Activated T-helper 17 cell treated with anti-CD3 and anti-CD28 coated beads, Interleukin-2, amount 50 U/mL, for 72 hours (primary cell): ENCODE measurements at places on chromosomes 7 and 10. TPM values are rescaled to one million over a fixed set of nuclear protein-coding genes. Genes with fewer than 3 reads are reported as not detected.

DNA sequence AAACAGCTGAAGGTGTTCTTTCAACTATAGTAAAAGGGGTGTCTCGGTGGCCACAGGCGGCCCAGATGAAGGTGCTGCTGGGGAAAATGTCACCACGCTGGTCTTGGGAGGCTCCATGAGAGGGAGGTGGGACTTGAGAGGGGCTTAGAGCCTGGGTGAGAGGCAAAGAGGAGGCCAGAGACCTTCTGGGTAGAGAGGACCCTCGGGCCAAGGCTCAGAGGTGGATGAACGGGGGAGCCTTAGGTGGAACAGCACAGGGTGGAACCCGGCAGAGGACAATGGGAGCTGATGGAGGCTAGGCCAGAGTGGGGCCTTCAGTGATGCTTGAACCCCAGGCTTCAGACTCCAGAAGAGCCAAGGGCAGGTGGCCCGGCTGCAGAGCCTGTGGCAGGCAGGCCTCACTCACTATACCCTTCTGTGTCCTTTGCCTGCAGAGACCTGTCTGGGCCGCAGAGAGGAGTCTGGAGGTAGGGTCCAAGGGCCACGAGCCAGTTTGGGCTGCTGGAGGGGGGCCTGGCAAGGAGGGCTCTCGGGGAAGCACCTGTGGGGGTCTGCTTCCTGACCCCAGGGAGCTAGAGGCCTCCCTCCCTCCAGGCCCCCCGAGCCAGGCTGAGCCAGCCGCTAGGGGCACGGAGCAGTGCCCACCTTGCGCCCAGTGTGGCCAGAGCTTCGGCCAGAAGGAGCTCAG lies 32.1 kb downstream of the ZNF783 start:
- no peak for ATAC-seq

DNA sequence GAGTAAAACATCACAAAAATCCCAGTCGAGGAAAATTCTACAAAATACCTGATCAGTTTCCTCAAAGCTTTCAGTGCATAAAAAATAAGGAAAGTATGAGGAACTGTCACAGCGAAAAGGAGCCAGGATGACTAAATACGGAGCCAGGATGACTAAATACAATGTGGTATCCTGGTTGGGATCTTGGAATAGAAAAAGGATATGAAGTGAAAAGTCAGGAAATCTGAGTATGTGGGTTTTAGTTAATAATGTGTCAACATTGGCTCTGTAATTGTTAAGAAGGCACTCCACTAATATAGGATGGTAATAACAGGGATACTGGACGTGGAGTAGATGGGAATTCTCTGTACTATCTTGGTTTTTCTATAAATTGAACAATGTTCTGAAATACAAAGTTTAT lies 175.5 kb downstream of the SUGCT start:
- no peak for ATAC-seq

- no peak for ATAC-seq
Measured at GRCh38 chr10:112639298-112639697, 192.3 kb downstream of the VTI1A start.

GRCh38 chr7:463362-463781 lies 56.3 kb downstream of the PDGFA start:
- ATAC-seq, result no peak

GRCh38 chr7:90760892-90761291 lies 164.8 kb downstream of the CDK14 start:
- ATAC-seq, result no peak

GRCh38 chr10:127278001-127278400 lies 81.6 kb upstream of the INSYN2A start:
- ATAC-seq, result no peak

- ATAC-seq, result no peak
Measured at GRCh38 chr7:42407833-42408232, 170.8 kb upstream of the GLI3 start.

DNA sequence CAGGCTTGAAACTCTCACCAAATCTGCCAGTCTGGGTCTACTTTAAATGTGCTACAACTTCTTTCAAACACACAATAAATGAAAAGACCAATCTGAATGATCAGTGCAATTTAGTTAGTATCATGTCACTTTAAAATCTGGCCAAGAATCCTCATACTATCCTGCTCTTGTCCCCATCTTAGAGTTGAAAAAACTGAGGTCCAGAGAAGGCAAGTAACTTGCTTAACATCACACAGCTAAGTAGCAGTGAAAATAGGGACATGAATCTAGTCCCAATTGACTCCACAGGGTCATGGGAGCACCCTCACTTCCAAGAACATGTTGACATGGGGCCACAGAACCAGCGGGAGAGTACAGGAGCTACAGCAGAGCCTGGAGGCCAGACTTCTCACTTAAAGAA lies 3.1 kb upstream of the GDF10 start:
- no peak for ATAC-seq

DNA sequence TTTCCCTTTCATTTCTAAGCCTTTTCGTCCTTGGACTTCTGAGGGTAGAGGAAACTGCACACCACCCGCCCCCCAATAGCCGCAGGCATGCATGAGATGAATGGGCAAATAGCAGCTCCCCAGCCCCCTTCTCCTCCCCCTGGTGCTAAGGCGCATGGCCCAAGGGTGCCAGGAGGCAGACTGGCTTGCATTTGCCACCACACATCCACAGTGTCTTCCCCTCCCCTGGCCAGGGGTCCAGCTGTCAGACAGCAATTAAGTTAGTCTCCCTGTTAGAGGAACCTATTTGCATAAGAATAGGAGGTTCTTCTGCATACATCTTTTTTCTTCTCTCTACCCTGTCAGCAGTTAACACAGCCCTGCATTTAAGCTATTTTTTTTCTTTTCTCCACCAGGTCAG lies 20.2 kb downstream of the TOMM7 start:
- no peak for ATAC-seq

- no peak for ATAC-seq
Measured at GRCh38 chr7:93119191-93119905, 1.6 kb upstream of the SAMD9 start.

DNA sequence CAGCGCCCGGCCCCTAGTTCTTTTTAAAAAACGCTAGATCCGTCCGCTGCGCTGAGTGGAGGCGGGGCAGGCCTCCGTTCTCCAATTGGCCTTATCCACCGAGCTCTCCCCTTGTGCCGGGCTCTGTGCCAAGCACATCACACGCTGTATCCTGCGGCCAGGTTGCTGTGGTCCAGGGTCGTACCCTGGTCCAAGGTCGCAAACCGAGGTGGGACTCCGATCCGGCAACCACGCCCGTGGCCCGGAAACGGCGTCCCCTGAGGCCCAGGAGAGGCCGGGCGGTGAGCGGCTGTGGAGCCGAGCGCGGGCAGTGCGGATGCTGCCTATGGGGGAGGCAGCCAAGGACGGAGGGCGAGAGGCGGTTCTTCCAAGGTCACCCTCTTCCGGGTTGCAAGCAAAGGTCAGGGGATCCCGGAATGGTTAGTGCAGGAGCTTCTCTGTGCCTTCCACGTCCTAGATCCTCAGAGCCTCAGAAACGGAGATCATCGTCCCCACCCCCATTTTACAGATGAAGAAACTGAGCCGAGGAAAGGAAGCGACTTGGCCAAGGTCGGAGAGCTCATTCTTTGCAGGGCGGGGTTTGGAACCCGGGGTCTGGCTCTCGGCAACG lies 72.4 kb upstream of the LRRC4 start:
- peak; percentile 31 for ATAC-seq

DNA sequence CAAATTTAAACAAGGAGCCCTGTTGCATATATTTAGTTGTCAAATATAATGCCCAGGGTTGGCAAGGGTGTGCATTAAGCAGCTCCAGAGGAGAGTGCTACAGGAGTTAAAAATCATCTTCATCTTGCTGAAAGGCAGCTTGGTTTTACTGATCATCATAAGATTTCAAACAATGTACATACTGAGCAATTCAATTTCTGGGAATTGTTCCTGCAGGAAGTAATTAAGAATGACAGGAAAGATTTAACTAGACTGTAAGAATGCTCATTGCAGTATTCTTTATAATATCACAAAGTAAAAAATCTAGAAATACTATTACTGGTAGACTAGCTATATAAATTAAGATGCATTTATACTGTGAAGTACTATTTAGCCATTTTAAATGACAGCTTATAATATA lies 153.6 kb downstream of the DYNC1I1 start:
- ATAC-seq, result no peak

GRCh38 chr7:129499999-129500398 lies 2.3 kb upstream of the SMKR1 start:
- no peak for ATAC-seq

GRCh38 chr7:137820156-137820555 lies 26.6 kb downstream of the DGKI start:
- no peak for ATAC-seq

- no peak for ATAC-seq
Measured at GRCh38 chr10:56231436-56231835, 129.6 kb downstream of the ZWINT start.

- no peak for ATAC-seq
Measured at GRCh38 chr10:20771051-20771450, 126.1 kb downstream of the NEBL start.

DNA sequence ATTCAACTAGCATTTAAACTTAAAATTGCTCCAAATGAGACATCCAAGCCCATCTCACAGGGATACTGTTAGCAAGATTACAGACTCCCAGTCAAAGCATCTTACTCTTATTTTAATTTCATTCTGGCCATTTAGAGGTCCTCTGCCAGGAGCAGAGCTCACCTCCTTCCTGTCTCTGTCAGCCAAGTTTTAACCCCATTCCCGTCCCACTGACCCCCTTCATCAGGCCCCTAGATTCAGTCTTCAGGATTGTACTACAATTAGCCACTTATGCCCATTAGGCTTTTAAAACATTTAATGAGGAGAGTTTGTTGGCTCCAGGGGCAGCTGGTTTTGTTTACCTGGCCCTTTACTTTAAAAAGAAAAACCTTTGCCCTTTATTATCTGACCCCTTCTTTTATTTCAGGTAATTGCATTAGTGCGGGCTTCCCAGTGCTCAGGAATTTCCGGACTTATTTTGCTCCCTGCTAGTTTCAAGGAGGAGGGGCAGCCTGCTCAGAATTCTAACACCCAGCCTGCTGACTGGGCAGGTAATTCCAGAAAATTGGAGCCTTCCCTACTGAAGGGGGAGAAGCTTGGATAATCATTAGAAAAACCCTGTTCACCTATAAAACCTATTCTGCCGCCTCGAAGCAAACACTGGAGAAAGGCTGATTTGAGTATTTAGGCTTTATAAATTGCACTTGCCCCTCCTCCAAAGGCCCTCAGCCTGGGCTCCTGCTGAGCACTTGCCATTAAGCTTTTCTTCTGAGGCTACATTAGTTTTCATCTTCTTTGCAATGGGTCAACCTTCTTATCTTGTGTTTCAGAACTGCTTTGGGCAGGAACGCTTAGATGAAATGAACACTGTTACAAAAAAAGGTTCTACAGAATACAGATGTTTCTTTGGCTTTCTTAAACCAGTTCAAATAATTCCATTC lies 200.5 kb upstream of the HPS1 start:
- no peak for ATAC-seq

- ATAC-seq, result no peak
Measured at GRCh38 chr10:3401491-3401938, 228.9 kb upstream of the PITRM1 start.

DNA sequence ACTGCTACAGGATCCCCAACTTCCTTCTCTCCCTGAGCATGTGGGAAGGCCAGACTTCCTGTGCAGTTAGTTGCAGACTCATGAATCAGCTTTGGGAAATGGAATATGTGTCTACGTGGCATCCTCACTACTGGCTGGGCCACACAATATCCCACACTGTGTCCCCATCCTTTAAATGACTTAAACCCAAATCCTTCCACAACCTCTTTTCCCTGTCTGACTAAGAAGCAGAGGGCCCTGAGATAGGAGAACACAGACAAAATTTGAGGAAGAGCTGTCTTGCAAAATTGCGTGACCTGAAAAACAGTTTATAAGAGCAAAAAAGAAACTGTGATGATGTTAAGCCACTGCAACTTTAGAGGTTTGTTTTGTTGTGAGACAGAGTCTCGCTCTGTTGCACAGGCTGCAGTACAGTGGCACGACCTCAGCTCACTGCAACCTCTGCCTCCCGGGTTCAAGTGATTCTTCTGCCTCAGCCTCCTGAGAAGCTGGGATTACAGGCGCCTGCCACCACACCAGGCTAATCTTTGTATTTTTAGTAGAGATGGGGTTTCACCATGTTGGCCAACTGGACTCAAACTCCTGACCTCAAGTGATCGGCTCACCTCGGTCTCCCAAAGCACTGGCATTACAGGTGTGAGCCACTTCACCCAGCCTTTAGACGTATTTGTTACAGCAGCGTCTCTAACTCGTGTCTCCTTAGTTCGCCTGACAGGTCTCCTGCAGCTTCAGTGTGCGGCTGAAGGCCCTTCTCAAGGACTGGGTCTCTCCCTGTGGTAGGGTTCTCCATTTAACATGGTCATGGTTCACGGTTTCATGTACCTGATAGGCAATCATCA lies 46.9 kb upstream of the SFMBT2 start:
- ATAC-seq, result no peak

DNA sequence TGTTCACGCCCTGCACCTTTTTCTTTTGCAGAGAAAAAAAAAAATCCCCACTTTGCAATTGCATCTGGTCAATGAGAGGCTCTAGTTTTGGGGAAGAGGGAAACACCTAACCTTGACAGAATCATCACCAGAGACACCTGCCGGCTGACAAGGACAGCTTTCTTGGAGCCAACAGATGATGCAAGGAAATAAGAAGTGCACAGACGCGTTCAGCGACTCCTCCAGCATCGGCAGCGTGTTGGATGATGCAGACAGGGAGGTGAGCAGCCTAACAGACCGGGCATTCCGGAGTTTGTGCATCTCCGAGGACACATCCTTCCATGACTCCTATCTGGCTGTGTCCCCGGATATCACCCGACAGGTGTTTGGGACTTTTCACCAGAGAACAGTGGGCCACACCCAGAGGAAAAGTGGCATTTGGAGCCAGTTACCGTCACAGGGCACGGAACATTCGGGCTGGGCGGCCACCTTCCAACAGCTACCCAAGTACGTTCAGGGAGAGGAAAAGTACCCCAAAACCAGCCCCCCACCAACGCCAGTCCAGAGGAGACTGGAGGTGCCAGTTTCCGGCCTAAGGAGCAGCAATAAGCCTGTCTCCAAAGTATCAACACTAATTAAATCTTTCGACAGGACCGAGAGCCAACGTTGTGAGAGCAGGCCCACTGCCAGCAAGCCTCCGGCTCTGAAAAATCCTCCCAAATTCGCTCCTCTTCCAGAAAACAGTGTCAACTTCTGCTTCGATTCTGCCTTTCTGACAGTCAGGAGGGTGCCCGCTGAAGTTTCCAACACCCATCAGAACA lies 23.6 kb downstream of the C10orf71 start:
- no peak for ATAC-seq

DNA sequence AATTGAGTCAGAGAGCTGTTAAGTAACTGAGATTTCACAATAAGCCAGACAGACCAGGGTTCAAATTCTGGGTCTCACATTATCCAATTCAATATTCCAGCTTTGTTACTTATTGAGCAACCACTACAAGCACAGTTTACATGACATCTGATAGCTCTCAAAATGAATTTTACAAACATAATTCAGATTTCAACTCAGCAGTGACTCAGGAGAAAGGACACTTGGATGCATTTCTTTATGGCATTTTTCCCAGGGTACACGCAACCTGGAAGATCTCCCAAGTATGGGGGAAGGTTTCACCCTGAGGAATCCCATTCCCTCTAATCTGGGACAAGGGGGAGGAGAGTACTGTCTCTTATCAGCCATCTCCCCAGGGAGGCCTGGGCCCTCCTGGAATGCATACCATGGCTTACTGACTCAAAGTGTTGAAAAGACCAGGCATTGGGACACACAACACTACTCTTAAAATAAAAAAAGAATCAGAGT lies 102.4 kb downstream of the CFTR start:
- no peak for ATAC-seq

The CDC14C gene
- total RNA-seq, result not detected

The PILRA gene
- 2.7 TPM for total RNA-seq

The GSTO2 gene
- 1.4 TPM for total RNA-seq

The PPP1R9A gene
- not detected for total RNA-seq

The ERVW-1 gene
- total RNA-seq, result not detected

The CTAGE8 gene
- total RNA-seq, result 0.28 TPM

The CFAP58 gene
- total RNA-seq, result 2.2 TPM

The ASB10 gene
- total RNA-seq, result not detected
